ENCODE measurements at places on chromosomes 2 and 18.

- DNase-seq: peak; percentile 39
Measured at GRCh38 chr2:170770008-170770605, at the start of gene ERICH2. Gene ERICH2, plus strand, starts transcription at chr2:170770378. Its CDS starts 304 bp downstream, at chr2:170770682.

DNA sequence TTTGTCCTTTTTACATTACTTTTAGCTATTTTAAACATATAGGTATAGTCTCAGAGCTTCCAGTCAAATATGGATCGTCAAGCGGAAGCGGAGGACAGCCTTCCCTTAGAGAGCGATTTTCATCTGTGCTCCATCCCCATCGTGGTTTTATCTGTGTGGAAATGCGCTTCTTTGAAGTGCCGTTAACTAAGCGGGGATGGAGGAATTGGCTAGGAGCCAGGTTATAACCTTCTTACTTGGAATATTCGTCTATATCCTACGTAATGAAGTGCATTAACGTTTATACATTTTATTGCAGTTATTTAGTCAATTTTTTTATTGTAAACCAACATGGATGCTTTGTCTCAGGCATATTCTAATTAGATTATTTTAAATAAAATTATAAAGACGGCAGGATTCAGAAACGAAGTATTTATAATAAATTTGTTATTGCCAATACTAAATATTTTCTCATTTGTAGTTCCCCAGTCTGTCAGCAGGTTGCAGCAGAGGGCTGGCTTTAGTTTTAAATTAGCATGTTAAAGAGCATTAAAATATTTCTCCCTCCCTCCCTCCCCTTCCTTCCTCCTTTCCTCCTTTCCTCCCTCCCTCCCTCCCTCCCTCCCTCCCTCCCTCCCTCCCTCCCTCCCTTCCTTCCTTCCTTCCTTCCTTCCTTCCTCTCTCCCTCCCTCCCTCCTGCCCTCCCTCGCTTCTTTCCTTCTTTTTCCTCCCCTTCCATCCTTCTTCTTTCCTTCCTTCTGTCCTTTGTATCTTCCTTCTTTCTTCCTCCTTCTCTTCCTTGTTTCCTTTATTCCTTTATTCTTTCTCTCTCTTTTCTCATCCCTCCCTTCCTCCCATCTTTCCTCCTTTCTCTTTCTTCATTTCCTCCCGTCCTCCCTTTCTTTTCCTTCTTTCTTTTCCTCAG lies 80.6 kb upstream of the DOCK10 start:
- peak; percentile 31 for DNase-seq

DNA sequence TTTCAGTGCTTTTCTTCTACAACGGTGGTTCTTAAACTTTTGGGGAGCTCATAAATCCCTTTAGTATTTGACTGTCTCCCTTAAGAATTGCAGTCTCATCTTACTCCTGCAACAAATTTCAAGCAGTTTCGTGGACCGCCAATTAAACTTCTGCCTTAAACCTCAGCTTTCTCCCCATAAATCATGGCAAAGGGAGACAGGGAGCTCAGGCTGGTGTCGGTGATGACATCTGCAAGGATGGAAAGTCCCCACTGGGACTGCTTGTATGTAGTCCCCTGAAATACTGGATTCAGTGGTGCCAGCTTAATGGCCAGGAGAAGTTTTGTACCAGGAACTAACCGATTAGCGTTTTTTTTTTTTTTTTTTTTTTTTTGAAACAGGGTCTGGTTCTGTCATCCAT lies 148.7 kb upstream of the ITGA6 start:
- DNase-seq: no peak

- DNase-seq: peak; percentile 32
Measured at GRCh38 chr18:51135795-51136194, 61.7 kb downstream of the MEX3C start.

- no peak for DNase-seq
Measured at GRCh38 chr2:63424329-63425078, 163.8 kb downstream of the WDPCP start.

- no peak for DNase-seq
Measured at GRCh38 chr2:23587341-23587880, 202.4 kb downstream of the KLHL29 start.

DNA sequence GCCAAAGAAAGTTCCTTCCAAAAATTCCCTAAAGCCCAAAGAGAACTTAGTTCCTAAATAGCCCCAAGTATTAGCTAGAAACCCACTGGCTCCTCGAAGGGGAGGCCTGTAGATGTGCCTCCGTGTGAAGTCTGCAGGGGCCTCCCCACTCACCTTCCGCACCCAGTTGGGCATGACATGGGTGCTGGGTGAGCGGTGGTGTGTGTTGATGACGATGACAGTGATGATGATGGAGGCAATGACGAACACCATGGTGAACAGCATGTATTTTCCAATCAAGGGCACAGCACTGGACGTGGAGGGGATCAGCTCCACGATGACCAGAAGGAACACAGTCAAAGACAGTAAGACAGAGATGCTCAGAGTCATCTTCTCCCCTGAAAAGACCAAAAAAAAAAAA lies 14.5 kb downstream of the CHRNA1 start:
- no peak for DNase-seq

DNA sequence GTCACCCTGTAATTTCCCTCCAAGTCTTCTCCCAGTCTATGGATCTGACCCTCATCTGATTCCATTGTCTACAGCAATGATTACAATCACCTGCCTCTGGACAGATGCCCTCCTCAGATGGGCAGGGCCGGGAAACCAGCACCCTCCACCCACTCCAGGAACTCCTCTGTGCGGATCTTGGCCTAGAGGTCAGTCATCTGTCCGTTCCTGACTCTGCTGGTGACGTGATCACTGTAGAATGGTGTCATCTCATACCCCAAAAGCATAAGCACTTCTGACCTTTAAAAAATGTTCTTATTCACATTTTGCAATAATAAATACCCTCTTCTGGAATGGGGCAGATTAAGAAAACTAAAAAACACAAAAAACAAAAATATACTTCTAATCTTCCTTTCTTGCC lies 29.5 kb upstream of the BZW1 start:
- DNase-seq: no peak

GRCh38 chr18:31101183-31102024 lies 817 bp downstream of the DSC2 start:
- no peak for DNase-seq

All from CD4-positive, alpha-beta T cell treated with Interleukin-6 for 4 hours (primary cell).